ENCODE measurements at places on chromosomes 4 and X.

DNA sequence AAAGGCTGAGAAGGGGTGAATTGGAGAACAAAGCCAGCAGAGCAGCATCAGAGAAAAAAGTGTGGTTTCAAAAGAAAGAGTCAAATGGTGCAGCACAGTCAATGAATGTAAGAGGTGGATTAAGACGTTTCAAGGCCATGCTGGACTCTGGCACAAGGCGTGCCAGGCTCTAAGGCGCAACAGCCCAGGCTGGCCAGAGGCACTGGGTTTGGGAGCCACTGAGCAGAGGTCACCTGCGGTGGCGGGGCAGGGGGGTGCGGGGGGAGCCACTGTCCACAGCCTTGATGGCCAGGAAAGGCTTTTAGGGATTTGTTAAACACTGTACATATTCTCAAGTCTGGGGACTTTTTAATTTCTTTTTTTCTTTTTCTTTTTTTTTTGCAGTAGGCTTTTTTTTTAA is 222.5 kb upstream of the FAT1 start:
- DNase-seq = no peak

- no peak for DNase-seq
Measured at GRCh38 chr4:164207460-164207859, 546.5 kb upstream of the SMIM31 start.

DNA sequence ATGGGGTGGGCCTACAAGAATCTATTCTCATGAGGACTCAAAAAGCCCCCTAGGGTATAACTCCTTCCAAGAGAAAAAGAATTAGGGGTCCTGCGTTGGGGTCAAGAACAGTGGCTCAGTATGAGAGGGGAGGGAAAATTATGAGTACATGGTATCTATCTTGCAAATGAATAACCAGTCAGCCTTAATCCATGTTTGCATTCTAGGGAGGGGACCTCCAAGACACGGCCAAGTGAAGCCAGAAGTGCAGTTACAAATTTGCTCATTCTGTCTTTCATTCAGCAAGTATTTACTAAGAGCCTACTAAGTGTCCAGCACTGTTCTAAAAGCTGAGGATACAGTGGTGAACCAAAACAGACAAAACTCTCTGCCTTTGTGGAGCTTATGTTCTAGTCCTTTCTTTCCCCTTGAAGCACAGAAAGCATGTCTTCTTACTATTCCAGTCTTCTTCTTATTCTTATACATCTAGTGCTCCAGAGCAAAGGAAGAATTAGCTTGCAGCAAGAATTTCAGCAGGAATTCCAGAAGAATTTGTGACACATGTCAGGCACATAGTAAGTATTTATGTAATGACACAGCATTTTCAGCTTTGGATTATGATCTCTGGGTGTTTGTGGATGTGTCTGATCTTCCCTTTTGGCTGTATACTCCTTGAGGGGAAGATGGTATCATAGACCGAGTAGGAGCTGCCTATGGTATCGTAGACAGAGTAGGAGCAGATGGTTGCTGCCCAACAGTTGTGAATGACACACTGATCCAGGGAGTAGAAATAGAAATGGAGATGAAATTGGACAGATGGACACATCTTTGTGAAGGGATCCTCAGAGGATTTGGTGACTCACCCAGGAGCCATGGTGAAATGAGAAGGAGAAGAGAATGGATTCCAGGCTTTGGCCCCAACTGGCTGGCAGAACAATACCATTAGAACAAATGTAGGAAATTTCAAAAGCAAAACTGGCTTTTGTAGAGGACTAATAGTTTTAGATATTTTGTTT is 75.9 kb downstream of the COQ2 start:
- DNase-seq = no peak

- no peak for DNase-seq
Measured at GRCh38 chrX:85326234-85327059, 53.0 kb downstream of the POF1B start.

DNA sequence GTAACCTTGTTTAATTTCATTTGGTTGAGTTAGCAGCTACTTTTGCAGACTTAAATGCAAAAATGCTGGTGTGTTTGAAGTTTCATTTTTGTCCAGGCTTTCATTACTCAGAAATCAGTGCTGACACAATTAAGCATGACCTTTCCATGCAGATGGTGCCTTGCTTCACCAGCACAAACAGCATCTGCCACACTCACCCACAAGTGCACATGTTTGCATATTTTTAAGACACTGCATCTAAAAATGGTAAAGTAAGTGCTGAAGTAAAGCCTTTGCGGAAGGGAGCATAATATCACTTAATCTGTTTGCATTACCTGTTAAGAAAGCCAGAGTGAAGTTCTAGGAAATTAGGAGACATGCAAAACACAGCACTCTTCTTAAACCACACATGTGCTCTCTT is 7.3 kb upstream of the DAPP1 start:
- DNase-seq = peak; percentile 90

- no peak for DNase-seq
Measured at GRCh38 chrX:22097012-22097694, 65.0 kb downstream of the PHEX start.

GRCh38 chr4:47075919-47076318 is 44.6 kb downstream of the GABRB1 start:
- DNase-seq = no peak

DNA sequence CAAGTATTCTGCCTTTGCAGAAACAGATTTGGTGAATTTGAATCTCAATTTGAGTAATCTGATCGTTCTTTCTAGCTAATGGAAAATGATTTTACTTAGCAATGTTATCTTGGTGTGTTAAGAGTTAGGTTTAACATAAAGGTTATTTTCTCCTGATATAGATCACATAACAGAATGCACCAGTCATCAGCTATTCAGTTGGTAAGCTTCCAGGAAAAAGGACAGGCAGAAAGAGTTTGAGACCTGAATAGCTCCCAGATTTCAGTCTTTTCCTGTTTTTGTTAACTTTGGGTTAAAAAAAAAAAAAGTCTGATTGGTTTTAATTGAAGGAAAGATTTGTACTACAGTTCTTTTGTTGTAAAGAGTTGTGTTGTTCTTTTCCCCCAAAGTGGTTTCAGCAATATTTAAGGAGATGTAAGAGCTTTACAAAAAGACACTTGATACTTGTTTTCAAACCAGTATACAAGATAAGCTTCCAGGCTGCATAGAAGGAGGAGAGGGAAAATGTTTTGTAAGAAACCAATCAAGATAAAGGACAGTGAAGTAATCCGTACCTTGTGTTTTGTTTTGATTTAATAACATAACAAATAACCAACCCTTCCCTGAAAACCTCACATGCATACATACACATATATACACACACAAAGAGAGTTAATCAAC is 15.3 kb downstream of the PLP1 start:
- DNase-seq = no peak

GRCh38 chrX:119398974-119399771 is at the start of gene SLC25A43:
Gene SLC25A43 (plus strand): TSS chrX:119399336. CDS start chrX:119399404, 68 bp downstream.
- peak; percentile 57 for DNase-seq

DNA sequence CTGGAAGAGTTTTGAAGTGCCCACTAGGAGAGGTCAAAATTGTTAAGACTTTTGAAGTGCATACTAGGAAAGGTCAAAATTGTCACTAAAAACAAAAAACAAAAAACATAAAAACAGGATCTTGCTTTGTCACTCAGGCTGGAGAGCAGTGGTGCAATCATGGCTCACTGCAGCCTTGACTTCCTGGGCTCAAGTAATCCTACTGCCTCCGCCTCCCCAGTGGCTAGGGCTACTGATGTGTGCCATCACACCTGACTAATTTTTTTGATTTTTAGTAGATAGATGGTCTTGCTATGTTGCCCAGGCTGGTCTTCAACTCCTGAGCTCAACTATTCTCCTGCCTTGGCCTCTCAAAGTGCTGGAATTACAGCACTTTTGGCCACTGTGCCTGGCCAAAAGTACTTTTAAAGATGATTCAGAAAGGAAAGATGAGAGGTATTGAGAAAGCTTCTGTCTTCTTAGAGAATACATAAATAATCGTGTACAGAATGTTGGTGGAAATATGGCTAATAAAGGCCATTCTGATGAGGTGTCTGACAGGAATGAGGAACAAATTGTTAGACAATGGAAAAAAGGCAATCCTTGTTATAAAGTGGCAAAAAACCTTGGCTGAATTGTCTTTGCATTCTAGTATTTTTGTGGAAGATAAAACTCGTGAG is 43.3 kb upstream of the STX18 start:
- DNase-seq = no peak

DNA sequence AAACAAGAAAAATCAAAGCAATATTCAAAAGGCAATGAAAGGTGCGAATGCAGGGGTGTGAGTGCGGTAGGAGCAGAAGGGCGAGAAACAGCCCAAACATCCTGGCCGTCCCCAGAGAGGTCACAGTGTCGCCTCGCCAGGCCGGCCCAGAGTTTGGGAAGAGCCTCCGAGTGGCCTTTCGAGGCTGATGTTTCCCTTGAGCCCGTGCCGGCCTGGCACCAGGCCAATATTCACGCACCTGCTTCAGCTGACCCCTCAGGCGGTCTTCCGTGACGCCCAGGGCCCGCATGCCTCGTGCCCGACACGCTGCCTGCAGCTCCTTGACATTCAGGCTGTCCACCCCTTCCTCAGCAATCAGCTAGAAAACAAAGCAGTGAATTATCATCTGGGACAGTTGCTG is 30.6 kb downstream of the LETM1 start:
- DNase-seq = no peak

- no peak for DNase-seq
Measured at GRCh38 chr4:166989886-166990285, 244.4 kb downstream of the SPOCK3 start.

- no peak for DNase-seq
Measured at GRCh38 chr4:129144755-129145206, 48.8 kb downstream of the C4orf33 start.

DNA sequence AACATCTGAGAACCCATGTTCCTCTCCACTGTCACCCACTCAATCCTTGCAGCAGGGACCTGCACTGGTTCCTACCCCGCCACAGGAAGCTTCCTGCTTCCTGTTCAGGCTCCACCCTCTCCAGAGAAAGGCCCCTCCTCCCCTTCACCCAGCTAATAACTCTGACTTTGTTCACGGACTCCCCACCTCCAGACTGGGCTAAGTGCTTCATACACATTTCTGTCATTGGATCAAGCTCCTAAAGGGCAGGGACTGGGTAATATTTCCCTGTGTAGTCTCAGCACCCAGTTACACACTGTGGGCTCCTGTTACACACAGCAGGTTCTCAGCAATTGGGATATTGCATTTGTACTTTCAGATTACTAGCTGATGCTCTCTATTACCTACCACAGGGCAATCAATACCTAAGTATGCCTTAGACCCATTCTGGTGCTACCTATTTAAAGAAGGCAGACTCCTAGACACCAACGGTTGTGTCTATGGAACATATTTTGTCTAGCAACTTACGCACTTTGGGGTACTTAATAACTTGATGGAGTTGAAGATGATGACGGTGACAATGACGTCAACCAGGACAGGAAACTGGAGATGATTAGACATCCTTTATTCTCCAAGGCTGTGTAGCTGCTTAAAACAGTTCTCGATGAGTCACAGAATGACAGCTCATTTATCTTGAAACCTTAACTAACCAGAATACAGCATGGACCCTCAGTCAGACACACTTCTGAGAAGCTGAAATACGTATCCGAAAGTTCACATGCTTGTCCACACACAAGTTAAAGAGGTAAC is 58.1 kb downstream of the MAML3 start:
- DNase-seq = peak; percentile 86

DNA sequence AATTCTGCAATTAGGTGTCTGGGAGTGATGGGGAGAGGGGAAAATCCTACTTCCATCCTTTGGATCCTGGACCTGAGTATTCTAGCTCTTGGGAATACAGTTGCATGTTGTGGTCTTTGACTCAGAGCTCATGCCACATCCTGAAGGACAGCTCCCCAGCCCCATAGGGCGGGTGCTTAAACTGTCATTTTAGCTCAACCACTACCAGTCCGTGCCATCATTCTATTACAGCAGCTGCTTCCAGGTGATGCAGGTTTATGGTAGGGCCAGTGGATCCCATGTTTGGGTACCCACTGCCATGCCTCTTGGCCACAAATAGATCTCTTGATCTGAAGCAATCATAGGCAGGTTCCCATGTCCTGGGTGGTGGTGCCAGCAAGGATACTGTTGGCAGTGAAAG is 34.7 kb downstream of the CCKAR start:
- no peak for DNase-seq

DNA sequence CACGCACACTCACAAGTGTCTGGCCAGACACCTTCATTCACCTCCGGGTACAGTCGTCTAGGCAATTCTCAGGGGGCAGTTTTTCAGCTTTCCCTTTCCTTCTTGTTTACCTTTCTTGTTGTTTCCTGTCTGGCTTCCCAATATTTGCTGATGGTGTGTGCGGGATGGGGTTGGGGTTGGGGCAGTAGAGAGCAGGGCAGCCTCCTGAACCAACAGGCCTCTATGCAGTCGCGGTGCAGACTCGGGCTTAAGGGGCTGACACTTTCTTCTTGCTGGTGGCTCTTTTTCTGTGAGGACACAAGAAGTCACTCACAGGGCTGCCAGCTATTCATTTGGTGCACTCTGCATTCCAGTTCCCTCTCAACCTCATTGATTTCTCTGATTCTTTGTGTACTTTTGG is 56.4 kb downstream of the NBDY start:
- peak; percentile 32 for DNase-seq

DNA sequence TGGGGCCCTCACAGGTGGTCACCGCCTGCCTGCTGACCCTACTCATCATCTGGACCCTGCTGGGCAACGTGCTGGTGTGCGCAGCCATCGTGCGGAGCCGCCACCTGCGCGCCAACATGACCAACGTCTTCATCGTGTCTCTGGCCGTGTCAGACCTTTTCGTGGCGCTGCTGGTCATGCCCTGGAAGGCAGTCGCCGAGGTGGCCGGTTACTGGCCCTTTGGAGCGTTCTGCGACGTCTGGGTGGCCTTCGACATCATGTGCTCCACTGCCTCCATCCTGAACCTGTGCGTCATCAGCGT is 652 bp downstream of the DRD5 start:
- no peak for DNase-seq

- DNase-seq = no peak
Measured at GRCh38 chr4:1557221-1557597, 126.9 kb downstream of the FAM53A start.

DNA sequence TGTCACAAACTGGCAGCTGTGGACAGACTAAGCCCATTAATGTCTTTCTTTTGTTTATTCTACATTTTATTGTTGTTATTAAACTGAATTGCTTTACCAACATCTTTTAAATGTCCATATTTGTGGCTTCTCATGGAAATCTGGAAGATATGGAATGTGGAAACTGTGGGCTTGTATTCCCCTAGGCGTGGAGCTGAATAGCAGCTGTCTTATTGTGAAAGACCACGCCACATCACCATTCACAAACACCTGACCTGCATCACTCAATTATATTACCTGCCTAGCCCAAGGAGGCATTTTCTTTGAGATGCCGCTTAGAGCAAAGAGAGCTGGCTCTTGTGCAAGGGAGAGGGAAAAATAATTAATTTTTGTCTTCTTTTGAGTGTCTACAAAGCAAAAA is 96.9 kb upstream of the GPRIN3 start:
- no peak for DNase-seq

- DNase-seq = peak; percentile 85
Measured at GRCh38 chrX:69538321-69538876, 34.3 kb downstream of the NALF2 start.

Measured in Karpas-422 (cell line).